Head of caudate nucleus (tissue), 42 donors: ENCODE measurements at places on chromosomes 1 and 21.
A peak's percentile ranks its signal among the peaks of the same experiment; 100 is the strongest.

DNA sequence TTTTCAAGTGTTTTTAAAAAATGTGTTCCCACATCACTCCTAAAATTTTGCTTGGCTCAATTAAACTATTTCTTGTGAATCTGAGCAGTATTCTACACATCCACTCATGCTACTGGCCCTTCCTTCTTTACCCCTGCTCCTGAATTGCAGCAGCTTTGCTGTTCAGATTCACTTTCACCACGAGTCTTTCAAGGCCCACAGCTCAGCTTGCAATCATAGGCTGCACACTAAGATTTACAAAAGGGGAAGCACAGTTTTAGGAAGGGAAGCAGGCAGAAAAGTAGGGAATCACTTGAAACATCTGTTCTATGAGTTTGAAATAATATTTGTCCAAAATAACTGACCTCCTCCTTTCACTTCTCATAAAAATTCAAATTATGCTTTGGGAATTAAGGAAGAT lies 70.9 kb upstream of the EDEM3 start:
- no peak for DNase-seq

- no peak for DNase-seq
Measured at GRCh38 chr1:156150333-156151011, 2.9 kb upstream of the SEMA4A start.

DNA sequence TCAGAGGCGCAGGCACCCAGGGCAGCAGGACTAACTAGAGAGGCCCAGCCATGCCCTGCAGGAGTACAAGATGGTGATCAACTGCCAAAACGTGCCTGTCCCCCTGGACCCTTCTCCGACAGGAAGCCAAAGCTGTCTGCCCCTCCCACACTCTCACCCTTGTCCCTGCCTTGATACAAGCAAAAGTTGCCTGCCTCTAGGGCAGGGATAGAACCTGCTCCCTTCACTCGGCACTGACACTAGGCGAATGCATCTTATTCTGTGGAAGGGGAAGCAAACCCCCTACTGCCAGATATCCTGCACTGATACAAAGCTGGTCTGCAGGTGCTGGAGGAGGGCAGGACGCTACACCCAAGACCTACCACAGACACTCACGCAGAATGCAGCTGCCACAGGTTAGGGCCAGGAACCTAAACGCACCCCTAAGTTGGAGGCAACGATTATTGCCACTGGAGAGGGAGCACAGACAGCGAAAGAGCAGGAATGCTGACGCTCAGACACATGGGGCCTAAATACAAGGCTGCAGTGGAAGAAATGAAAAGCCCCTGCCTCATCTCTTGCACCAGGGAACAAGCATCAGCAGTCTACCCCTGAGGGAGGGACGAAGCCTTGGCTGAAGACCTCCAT lies 3.7 kb downstream of the TARBP1 start:
- DNase-seq: no peak

GRCh38 chr1:37537378-37537777 lies 16.7 kb downstream of the SNIP1 start:
- DNase-seq: no peak

DNA sequence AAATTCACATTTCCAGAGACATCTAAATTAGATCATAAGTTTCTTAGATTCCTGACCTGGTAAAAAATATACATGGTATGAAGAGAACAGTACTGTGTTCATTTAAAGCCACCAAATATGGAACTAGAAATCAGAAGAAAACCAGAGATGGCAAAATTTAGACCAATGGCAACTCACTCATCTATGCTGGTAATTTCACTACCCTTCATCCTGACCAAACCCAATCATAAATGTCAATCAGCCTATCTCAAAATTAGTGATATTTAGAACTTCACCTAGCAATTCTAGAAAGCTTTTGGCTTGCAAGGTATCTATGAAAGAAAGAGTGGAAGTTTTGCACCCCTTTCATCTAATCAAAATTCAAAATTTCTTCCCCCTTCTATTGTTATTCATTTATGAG lies 107.7 kb downstream of the NIBAN1 start:
- no peak for DNase-seq

GRCh38 chr21:45299026-45299863 lies 11.6 kb upstream of the POFUT2 start:
- no peak for DNase-seq

- no peak for DNase-seq
Measured at GRCh38 chr1:78722105-78722504, 72.5 kb downstream of the IFI44 start.

- DNase-seq: no peak
Measured at GRCh38 chr21:25453524-25453923, 153.8 kb downstream of the MRPL39 start.

DNA sequence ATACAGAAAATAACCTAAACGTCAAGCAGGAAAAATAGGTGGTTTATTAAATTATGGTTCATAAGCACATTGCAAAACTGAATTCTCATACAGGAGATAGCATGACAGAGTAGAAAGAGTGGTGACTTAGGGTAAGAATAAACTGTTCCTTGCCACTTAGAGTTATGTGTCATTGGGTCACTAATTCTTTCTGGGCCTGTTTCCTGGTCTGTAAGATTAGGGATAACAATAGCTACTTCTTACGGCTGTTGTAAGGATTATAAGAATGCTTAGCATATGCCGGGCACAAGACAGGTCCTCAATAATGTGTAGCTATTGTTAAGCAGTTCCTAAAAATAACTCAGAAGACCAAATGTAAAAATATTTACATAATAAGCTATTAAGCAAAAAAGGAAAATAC lies 24.2 kb downstream of the SNRNP40 start:
- no peak for DNase-seq

DNA sequence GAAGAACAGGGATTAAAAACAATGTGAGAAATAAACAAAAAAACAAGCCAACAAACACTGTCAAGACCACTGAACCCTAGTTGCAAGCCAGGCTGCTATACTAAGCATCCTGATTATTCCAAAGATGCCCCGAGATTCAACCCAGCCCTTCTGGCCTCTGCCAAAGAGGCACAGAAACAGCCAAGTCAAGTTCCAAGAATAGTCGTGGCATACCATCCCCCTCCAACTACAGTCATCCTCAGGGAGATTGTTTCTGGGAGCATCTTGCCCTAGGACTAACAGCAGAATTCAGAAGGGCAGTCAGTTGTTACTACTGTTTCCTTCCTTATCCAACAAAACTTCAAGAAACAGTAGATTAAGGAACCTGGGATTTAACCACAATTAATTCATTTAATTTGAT lies 52.3 kb downstream of the ABL2 start:
- no peak for DNase-seq

DNA sequence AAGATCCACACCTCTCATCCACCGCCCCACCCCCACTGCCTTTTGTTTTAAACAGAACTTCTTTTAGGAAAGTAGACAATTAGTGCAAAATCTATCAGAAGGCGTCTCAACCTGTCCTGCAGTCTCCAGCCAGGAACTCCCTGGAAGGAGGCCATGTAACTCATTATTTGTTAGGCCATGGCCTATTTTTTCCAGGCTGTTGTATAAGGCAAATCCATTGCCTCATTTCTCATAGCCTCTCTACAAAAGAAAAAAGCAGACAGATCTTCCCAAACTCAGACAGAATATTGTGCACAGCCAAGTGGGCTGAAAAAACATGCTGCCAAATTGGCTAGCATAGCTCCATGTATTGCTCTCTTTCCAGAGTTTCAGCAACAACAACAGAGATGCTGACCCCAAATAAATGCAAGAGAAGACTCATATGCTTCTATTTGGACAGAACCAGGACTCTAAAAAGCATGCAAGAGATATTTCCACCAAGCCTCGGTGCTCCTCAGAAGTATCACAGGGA lies 770.7 kb upstream of the CXADR start:
- DNase-seq: no peak

GRCh38 chr1:236982380-236982779 lies 21.9 kb downstream of the MT1HL1 start:
- no peak for DNase-seq

- no peak for DNase-seq
Measured at GRCh38 chr1:154849645-154850131, 20.4 kb downstream of the KCNN3 start.

GRCh38 chr1:27148591-27148990 lies 6.3 kb downstream of the SLC9A1 start:
- no peak for DNase-seq

DNA sequence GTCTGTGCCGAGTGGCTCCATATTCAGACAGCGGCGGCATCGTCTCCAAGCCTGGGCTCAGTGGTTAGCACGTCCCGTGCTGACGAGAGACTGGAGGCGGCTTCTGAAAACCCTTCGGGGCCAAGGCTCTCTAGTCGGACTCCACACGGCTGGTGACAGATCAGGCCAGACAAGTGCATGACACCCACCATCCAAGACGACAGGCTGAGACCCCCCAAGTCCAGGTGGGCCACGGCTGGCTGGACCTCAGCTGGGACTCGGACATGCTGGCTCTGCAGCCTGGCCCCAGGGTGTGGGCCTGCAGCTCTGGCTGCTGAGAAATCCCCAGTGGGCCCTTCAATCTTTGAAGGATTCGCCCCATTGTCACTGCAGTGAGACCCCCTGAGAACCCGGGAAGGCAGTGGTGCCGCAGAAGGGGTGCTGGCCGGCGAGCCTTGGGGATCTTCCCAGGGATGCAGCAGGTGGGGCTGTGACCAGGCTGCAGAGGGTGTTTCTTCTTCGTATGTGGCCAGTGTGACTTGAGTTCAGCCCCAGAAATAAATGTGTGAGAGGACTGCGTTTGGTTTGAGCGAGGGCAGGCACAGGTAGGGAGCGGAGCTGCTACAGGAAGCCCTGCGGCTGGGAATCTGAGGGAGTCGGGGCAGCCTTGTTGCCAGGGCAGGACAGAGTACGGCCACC lies 15.9 kb upstream of the SLC19A1 start:
- peak; percentile 43 for DNase-seq

GRCh38 chr1:38064197-38064903 lies 17.8 kb upstream of the POU3F1 start:
- DNase-seq: peak; percentile 60

- no peak for DNase-seq
Measured at GRCh38 chr1:158839566-158839965, 8.4 kb downstream of the MNDA start.

GRCh38 chr1:179814546-179814838 lies 63.1 kb downstream of the TOR1AIP2 start:
- no peak for DNase-seq

DNA sequence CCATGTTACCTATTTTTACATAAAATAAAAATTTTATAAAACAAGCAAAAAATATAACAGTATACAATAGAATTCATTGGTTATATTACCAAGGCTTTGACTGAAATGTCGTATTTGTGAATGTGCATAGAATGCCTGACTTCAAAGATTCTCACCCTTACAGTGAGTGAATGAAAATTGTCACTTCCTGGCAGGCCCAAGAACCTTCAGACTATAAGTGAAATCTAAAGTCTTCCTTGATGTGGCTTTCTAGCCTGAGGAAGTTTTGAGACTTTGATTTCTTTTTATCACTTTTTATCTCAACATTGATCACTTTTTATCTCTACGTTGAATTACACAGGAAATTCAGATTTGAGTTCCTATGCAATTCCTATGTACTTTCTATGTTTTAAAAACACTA lies 104.7 kb upstream of the KIAA0040 start:
- DNase-seq: no peak

GRCh38 chr1:184075055-184076029 lies 23.8 kb downstream of the TSEN15 start:
- no peak for DNase-seq

DNA sequence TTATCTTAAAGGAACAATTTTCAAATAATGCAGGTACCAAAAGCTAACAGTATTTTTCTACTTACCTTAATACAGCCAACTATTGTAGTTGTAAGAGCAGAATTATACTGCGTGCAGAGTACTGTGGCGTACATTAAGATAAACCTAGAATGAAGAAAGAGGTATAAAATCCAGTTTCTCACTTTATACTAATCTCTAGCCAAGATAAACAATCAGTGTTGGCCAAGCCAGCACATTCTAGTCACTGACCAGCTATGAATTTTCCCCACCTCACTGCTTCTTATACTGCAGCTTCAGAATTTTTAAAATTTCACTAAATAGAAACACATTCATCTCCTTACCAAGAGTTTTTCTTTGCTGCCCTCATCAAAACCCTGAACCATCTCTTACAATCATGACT lies 33.6 kb downstream of the SLC35D1 start:
- DNase-seq: no peak

GRCh38 chr1:246114369-246114768 lies 392.7 kb downstream of the SMYD3 start:
- DNase-seq: no peak

DNA sequence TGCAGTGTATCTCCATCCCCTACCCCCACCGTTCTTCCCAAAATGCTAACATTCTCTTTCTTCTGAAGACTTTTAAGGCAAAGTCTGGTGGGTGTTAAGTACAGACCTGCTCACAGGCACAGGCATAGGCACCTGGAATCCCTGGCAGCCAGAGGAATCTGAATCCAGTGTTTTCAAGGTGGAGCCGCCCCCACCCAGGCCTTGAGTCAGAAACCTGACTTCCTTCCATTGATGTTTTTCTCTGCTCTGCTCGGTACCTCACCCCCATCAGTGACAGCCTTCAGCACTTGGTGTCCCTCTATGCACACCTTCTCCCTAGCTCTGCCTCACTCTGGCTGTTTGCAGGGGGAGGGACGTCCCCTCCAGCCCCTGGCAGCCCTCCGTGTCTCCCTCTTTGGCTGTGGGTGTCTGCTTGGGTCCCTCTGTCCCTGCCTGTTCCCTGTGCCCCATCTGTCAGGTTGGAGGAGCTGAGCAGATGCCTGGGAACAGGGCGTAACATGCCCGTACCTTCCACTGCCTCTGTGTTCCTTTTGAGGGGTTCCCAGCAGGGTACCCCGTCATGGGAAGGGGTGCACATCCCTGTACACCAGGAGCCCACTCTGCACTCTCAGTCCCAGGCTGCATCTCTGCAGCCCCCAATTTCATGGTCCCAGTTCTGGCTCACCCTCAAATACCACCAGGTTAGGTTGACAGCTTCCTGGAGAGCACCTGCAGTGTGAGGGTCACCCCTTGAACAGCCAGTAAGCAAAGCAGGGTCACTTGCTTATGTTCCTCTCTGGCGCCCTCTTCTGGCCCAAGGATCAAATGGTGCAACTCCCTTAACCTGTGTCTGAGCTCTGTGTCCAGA lies 6.7 kb downstream of the NCDN start:
- peak; percentile 83 for DNase-seq

GRCh38 chr1:116873680-116874271 lies 35.9 kb upstream of the PTGFRN start:
- DNase-seq: no peak

- no peak for DNase-seq
Measured at GRCh38 chr1:99506631-99507030, 139.3 kb upstream of the PALMD start.

GRCh38 chr21:17454315-17455027 lies 58.4 kb upstream of the CXADR start:
- DNase-seq: peak; percentile 67

GRCh38 chr1:106676021-106676420 lies 380.5 kb upstream of the PRMT6 start:
- DNase-seq: no peak

- no peak for DNase-seq
Measured at GRCh38 chr1:227786673-227787512, 28.6 kb upstream of the PRSS38 start.

DNA sequence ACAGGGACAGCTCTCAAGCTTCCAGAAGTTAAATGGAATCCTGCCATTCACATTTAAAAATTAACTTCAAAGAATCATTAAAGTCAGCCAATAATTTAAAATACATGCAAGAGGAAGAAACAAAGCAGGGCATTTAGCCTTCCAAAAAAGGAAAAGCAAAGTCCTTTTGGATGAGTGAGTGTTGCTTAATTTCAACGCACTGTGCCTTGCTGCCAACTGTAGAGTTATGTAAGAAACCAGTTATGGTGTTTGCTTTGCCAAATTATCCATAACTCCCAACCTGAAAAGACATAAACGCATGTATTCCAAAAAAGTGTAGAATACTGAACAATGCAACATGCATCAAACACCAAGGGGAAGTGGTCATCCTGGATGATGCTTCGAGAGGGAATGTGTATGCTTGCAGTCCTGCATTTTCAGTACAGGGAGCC lies 16.1 kb upstream of the KCNE1 start:
- no peak for DNase-seq
